A549 treated with RU486 at 1 μM for 4 hours (cell line): ENCODE measurements at places on chromosomes 1 and 21. TPM values are rescaled to one million over a fixed set of nuclear protein-coding genes. Genes with fewer than 3 reads are reported as not detected.

The TTC22 gene
- total RNA-seq, result 0.08 TPM in 1 of 5 replicates, not detected in the others

The CD53 gene
- not detected in 5 replicates for total RNA-seq

The CR1L gene
- total RNA-seq, result 0.74 TPM in 1 of 5 replicates, not detected in the others

The TMEM51 gene
- total RNA-seq, result 35.3 to 44.2 TPM (median 41.6 TPM) in 5 replicates

The OR10J1 gene
- not detected in 5 replicates for total RNA-seq

The CA14 gene
- not detected in 5 replicates for total RNA-seq

The PBXIP1 gene
- total RNA-seq, result 11.8 to 16.5 TPM (median 14.4 TPM) in 5 replicates

The IFFO2 gene
- 12.3 to 22.2 TPM (median 19.0 TPM) in 5 replicates for total RNA-seq

The PGLYRP3 gene
- not detected in 5 replicates for total RNA-seq

The IQGAP3 gene
- total RNA-seq, result 11.6 to 18.6 TPM (median 15.8 TPM) in 5 replicates

The TMEM82 gene
- total RNA-seq, result not detected in 5 replicates

The CELA3A gene
- total RNA-seq, result not detected in 5 replicates
